Naive thymus-derived CD4-positive, alpha-beta T cell (primary cell): ENCODE measurements at places on chromosomes 5 and 9. TPM values are rescaled to one million over a fixed set of nuclear protein-coding genes. Genes with fewer than 3 reads are reported as not detected.

The DRD1 gene
- polyA plus RNA-seq = not detected

The IL5 gene
- polyA plus RNA-seq = not detected

The PCDHGB2 gene
- not detected for polyA plus RNA-seq

The TNFSF8 gene
- polyA plus RNA-seq = 86.2 TPM

The CDC20B gene
- polyA plus RNA-seq = not detected

The VAV2 gene
- polyA plus RNA-seq = 0.18 TPM

The GRIN1 gene
- not detected for polyA plus RNA-seq

The UGT3A2 gene
- polyA plus RNA-seq = not detected

The SLC46A2 gene
- polyA plus RNA-seq = not detected

The IFNB1 gene
- polyA plus RNA-seq = not detected

The KIF20A gene
- not detected for polyA plus RNA-seq

The LCNL1 gene
- not detected for polyA plus RNA-seq

The GABRP gene
- not detected for polyA plus RNA-seq

The SMIM33 gene
- 0.64 TPM for polyA plus RNA-seq

The GFPT2 gene
- not detected for polyA plus RNA-seq

The IRX1 gene
- not detected for polyA plus RNA-seq

The THOC3 gene
- polyA plus RNA-seq = 161 TPM

The OMD gene
- polyA plus RNA-seq = not detected
